Stimulated activated CD4-positive, alpha-beta T cell treated with anti-CD3 and anti-CD28 coated beads, Interleukin-12 subunit alpha, Interleukin-12 subunit beta, amount 100 ng/mL, for 4 hours (primary cell): ENCODE measurements at places on chromosomes 5 and 9.

- no peak for DNase-seq
Measured at GRCh38 chr9:136645903-136646754, 16.6 kb upstream of the EGFL7 start.

DNA sequence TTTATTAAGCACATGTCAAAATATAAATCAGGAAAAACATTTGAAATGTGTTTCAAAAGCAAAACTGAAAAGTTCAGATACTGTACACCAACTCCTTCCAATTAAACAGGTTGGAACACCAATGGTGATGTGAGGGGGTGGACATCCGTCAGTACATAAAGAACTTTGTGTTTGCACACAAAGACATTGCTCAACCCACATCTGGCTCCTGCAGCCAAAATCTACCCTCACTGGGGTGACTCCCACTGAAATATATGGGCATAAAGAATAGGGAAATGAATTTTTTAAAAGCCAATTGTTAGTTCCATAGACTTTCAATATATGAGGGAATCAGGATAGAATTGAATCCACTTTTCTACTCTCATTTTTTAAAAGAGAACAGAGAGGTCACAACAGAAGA lies 63.9 kb downstream of the MEGF9 start:
- no peak for DNase-seq

DNA sequence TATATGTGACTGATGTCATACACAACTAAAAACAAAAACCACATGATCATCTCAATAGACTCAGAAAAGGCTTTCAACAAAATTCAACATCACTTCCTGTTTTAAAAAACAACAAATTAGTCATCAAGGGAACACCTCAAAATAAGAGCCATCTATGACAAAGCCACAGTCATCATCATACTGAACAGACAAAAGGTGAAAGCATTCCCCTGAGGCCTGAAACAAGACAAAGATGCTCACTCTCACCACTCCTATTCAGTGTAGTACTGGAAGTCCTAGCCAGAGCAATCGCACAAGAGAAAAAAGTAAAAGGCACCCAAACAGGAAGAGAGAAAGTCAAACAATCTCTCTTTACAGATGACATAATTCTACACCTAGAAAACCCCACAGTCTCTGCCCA lies 893.5 kb upstream of the EDIL3 start:
- no peak for DNase-seq

- no peak for DNase-seq
Measured at GRCh38 chr9:135664266-135664665, 1.2 kb downstream of the LCN9 start.

DNA sequence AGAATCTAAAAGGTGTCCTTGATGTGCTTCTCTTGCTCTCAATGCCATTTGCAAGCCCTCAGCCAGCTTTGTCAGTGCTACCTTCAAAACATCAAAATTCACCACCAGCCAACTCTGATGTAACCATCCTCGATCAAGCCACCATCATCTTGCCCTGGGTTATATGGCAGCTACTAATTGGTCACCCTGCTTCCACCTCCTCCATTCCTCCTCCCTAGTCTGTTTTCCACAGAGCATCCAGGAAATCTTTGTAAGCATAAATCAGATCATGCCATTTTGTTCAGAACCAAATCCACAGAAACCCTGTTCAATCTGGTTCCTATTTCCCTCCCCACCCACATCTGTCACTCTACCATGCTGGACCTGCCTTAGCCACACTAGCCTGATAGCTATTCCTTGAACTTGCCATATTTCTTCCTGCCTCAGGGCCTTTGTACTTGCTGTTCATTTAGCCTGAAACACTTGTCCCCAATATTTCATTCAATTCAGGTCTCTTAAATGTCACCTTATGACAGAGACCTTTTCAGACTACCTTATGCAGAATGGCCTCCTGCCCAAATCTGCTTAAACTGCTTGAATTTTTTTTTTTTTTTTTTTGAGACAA lies 1.9 kb upstream of the B4GALT1 start:
- DNase-seq: no peak
